ENCODE measurements at places on chromosomes 1 and 21.

- DNase-seq = no peak
These were observed 11.5 kb upstream of the PLD5 start for GRCh38 chr1:242535986-242536385.

- no peak for DNase-seq
These were observed 130.8 kb downstream of the ZBTB18 start for GRCh38 chr1:244181867-244182266.

DNA sequence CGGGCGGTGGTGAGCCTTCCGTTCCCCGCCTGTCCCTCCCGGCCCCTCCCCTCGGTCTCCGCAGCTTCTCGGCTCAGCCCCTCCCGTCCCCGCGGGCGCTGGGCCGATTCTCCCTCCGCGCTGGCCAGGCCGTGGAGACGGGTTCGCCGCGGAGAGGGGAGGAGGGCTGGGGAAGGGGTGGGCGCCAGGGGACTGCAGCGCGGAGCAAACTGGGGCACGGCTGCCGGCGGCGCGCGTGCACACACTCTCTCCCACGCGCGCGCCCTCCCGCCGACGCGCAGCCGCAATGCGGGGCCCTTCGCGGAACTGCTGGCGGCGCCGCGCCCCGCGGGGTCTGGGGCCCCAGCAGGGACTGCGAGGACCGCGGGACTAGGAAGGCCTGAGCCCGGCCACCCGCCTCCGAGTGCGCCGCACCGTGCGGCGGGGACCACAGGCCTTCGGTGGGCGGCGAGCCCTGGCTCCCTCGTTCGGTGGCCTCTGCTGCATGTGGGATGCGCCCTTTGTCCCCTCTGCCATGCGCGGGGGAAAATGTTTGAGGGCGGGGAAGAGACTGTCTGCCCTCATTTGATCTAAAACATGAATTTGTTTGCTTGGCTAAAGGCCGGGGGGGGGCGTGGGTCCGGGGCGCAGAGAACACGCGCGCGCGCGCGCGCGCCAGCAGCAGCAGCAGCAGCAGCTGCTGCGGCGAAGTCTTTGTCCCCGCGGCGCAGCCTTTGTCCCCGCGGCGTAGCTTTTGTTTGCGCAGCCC, 90.7 kb upstream of the VAMP3 start:
- DNase-seq = no peak

- DNase-seq = no peak
These were observed 32.9 kb downstream of the RAB3B start for GRCh38 chr1:51957618-51958017.

DNA sequence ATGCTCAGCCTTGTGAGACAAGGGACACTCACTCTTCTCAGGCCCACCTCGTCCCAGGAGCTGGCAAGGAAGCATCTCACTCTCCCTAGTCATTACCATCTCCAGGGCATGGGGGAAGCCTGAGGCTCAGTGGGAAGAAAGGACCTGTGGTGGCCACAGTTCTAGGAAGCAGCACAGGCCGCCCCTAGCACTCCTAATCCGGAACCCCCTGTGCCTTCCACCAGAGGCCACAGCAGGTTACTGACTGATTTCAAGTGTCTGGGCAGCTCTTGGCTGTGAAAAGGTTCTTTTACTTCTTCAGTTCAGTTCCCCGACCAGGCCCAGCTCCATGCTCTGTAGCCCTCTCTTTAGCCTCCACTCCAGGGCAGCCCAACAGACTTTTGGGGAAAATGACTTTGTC, 84.4 kb downstream of the TRABD2B start:
- DNase-seq = no peak
